Smooth muscle cell of trachea (primary cell): ENCODE measurements at places on chromosomes 7 and 10. TPM values are rescaled to one million over a fixed set of nuclear protein-coding genes. Genes with fewer than 3 reads are reported as not detected.

TLX1 gene
- total RNA-seq: not detected in 2 replicates

NEUROG3 gene
- total RNA-seq: not detected in 2 replicates

CPN1 gene
- not detected in 2 replicates for total RNA-seq

SPDYE6 gene
- total RNA-seq: 0.15 and 0.17 TPM in 2 replicates

CDH23 gene
- total RNA-seq: 0.17 and 0.29 TPM in 2 replicates

ADARB2 gene
- total RNA-seq: not detected in 2 replicates

ANKRD22 gene
- total RNA-seq: not detected in 2 replicates

SORCS1 gene
- total RNA-seq: under 0.01 TPM in 1 of 2 replicates, not detected in the other

ARHGAP22 gene
- total RNA-seq: 60.2 and 70.8 TPM in 2 replicates

AHR gene
- 90.5 and 93.2 TPM in 2 replicates for total RNA-seq

DPP6 gene
- total RNA-seq: not detected in 2 replicates

ARHGAP19 gene
- 3.5 and 11.5 TPM in 2 replicates for total RNA-seq

C10orf53 gene
- total RNA-seq: not detected in 2 replicates

GFRA1 gene
- total RNA-seq: 0.15 and 0.50 TPM in 2 replicates

WIPF3 gene
- total RNA-seq: under 0.01 and 0.15 TPM in 2 replicates

SCD gene
- 237 and 645 TPM in 2 replicates for total RNA-seq

DKK1 gene
- total RNA-seq: 26.8 and 71.0 TPM in 2 replicates

HOXA7 gene
- not detected in 2 replicates for total RNA-seq

COL1A2 gene
- 5,033 and 9,631 TPM in 2 replicates for total RNA-seq

SPDYE1 gene
- total RNA-seq: not detected in 2 replicates

SPDYE11 gene
- total RNA-seq: under 0.01 TPM in 1 of 2 replicates, not detected in the other

PARD3 gene
- 36.8 and 44.8 TPM in 2 replicates for total RNA-seq

SPDYE16 gene
- 0.33 and 0.44 TPM in 2 replicates for total RNA-seq

REEP3 gene
- total RNA-seq: 50.4 and 63.3 TPM in 2 replicates

SH3PXD2A gene
- total RNA-seq: 24.0 and 38.5 TPM in 2 replicates

FGL2 gene
- total RNA-seq: 29.9 and 31.0 TPM in 2 replicates

UBE2D4 gene
- total RNA-seq: 8.0 and 17.4 TPM in 2 replicates

EBLN1 gene
- total RNA-seq: not detected in 2 replicates

OR9A2 gene
- not detected in 2 replicates for total RNA-seq

PLAU gene
- total RNA-seq: 67.8 and 114 TPM in 2 replicates

NDUFB8 gene
- 120 and 157 TPM in 2 replicates for total RNA-seq

TMEM236 gene
- under 0.01 TPM in 2 replicates for total RNA-seq

GPR26 gene
- not detected in 2 replicates for total RNA-seq

TUBB8 gene
- total RNA-seq: 0.15 TPM in 1 of 2 replicates, not detected in the other

STEAP4 gene
- 1.2 and 1.7 TPM in 2 replicates for total RNA-seq

ARHGAP21 gene
- 152 and 184 TPM in 2 replicates for total RNA-seq

GHRHR gene
- total RNA-seq: not detected in 2 replicates

CHAT gene
- total RNA-seq: not detected in 2 replicates

RELN gene
- total RNA-seq: 4.7 and 6.0 TPM in 2 replicates

SAMD9L gene
- 17.3 and 21.0 TPM in 2 replicates for total RNA-seq

TAS2R41 gene
- 0.17 TPM in 1 of 2 replicates, not detected in the other for total RNA-seq

ITGB8 gene
- total RNA-seq: 25.0 and 56.9 TPM in 2 replicates

PRSS37 gene
- not detected in 2 replicates for total RNA-seq
